ENCODE measurements at places on chromosomes 13 and 19.

- no peak for DNase-seq
Measured at GRCh38 chr19:8518536-8518935, 4.6 kb upstream of the ZNF414 start.

DNA sequence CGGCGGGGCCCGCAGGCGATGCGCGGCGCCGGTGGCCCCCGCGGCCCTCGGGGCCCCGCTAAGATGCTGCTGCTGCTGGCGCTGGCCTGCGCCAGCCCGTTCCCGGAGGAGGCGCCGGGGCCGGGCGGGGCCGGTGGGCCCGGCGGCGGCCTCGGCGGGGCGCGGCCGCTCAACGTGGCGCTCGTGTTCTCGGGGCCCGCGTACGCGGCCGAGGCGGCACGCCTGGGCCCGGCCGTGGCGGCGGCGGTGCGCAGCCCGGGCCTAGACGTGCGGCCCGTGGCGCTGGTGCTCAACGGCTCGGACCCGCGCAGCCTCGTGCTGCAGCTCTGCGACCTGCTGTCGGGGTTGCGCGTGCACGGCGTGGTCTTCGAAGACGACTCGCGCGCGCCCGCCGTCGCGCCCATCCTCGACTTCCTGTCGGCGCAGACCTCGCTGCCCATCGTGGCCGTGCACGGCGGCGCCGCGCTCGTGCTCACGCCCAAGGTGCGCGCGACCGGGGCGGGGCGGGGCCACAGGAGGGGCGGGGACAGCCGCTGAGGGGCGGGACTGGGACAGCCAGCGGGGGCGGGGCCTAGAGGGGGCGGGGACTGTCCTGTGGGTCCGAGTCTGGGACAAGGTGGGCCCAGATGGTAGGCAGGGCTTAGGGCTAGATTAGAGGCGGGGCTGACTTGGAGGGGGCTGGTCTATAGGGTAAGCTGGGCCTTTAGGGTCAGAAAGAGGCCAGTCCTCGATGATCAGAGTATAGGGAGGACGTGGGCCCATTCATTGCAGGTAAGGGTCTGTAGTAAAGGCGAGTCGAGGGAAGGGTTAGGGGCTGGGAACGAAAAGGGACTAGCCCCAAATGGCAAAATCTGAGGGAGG, 5.1 kb downstream of the GRIN2D start:
- no peak for DNase-seq

DNA sequence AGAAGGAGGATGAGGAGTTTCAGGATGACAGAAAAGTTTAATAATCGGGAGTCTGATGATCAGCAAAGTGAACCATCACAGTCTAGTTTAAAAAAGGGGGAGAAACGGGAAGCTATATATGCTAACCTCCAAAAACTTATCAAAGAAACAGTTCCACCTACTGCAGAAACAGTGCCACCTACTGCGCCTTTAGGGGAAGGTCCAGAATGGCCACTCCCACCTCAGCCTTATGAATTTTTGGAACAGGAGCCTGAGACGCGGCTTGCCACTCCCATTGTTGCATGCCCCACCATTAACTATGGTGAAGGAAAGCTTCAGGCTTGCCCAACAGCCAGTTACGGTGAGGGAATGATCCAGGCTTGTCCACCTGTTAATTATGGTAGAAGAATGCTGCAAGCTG, 929.0 kb downstream of the SLITRK6 start:
- DNase-seq = no peak

- no peak for DNase-seq
Measured at GRCh38 chr19:4878491-4878968, 11.1 kb upstream of the PLIN3 start.

GRCh38 chr13:38888309-38888708, 102.3 kb downstream of the STOML3 start:
- peak; percentile 14 for DNase-seq

- DNase-seq = no peak
Measured at GRCh38 chr13:107969546-107969945, 245.8 kb downstream of the LIG4 start.

GRCh38 chr13:90652036-90652435, 695.5 kb upstream of the MIR17HG start:
- no peak for DNase-seq

GRCh38 chr13:99421758-99422585, 79.3 kb upstream of the TM9SF2 start:
- no peak for DNase-seq

- no peak for DNase-seq
Measured at GRCh38 chr13:75173457-75174356, 308.3 kb downstream of the TBC1D4 start.

- DNase-seq = no peak
Measured at GRCh38 chr13:66405908-66406802, 824.0 kb downstream of the PCDH9 start.

DNA sequence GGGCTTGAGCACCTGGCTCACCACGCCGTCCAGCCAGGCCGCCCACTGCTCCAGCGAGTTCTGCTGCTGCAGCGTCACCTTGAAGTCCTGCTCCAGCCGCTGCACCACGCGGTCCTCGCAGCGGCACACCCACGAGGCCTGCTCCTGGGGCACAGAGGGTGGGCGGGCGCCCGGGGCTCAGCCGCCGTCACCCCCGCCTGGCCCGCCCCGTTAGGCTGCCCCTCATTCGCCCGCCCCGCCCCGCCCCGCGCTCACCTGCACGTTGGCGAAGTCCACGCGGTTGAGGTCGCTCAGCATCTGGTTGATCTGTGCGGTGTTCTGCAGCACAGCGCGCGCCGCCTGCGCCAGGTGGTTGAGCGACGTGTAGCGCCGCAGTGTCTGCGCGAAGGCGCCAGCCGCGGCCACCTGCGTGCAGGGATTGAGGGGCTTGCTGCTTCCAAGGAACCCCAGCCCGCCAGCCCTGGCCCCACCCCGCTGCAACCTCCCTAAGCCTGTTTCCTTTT, 11.3 kb downstream of the DCAF15 start:
- DNase-seq = no peak

GRCh38 chr13:49220856-49221589, 885 bp downstream of the MLNR start:
- no peak for DNase-seq

- no peak for DNase-seq
Measured at GRCh38 chr13:49638744-49639072, 10.4 kb downstream of the ARL11 start.

GRCh38 chr19:1291761-1292418, 6.2 kb downstream of the EFNA2 start:
- no peak for DNase-seq

GRCh38 chr13:107824635-107825034, 390.7 kb downstream of the LIG4 start:
- DNase-seq = no peak

DNA sequence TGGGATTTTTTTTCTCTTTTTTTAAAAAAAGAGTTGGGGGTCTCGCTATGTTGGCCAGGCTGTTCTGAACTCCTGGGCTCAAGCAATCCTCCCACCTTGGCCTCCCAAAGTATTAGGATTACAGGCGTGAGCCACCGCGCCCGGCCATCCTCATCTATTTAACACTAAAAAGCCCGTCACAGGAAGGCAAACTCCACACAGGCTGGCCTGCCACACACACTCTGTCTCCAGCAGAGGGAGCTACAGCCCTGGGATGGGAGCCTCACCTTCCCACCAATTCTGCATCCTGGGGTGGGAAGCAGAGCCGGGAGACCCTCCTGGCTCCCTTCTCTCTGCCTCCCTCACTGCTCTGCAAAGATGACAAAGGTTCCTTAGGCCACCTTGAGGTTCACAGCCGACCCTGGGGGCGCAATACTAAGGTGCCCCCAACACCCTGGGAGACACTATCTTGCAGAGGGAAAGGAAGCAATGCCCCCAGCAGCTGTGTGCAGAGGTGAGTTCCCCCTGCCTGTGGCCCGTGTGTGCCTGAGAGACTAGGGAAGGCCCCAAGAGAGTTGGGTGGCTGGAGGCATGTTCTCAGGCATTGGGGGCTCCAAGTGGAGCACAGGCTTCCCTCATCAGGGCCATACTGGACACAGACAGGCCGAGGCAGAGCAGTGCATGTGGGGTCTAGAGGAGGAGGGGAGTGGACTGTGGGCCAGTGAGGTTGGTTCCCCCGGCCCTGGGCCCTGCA, 27.4 kb upstream of the TIMM44 start:
- DNase-seq = no peak

GRCh38 chr13:46165485-46166223, 16.3 kb downstream of the LCP1 start:
- no peak for DNase-seq

- no peak for DNase-seq
Measured at GRCh38 chr13:63117710-63118109, 1702.1 kb upstream of the PCDH20 start.

GRCh38 chr13:47999973-48000372, 1.1 kb downstream of the SUCLA2 start:
- DNase-seq = no peak

- DNase-seq = no peak
Measured at GRCh38 chr19:54795758-54796157, 7.7 kb upstream of the KIR2DL4 start.

DNA sequence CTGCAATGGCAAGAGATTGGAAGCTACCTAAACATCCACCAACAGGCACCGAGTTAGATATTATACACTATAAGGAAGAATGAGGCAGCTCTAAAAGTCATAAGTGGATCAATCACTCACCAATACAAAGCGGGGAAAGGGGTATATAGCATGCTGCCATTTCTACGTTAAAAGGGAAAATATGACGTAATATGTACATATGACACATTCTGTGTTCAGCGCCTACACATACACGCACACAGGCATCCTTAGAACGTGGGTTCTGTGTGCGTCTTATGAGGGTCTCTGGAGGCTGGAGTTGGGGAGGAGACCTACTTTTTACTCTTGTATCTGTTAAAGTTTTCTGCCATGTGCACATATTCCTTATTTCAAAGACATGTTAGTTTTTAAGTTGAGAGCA, 5.9 kb downstream of the IL17D start:
- DNase-seq = no peak

DNA sequence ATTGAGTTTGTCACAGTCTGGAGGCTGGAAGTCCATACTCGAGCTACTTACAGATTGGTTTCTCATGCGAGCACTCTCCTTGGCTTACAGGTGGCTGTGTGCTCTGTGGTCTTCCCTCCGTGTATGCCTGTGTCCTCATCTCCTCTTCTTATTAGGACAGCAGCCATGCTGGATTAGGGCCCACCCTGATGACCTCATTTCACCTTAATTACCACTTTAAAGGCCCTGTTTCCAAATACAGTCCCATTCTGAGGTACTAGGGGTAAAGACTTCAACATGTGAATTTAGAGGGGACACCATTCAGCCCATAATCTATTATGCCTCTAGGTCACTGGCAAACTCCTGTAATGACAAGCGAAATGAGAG, 40.6 kb downstream of the SHISA2 start:
- DNase-seq = no peak

GRCh38 chr13:114249077-114249476, 14.4 kb downstream of the CDC16 start:
- no peak for DNase-seq

DNA sequence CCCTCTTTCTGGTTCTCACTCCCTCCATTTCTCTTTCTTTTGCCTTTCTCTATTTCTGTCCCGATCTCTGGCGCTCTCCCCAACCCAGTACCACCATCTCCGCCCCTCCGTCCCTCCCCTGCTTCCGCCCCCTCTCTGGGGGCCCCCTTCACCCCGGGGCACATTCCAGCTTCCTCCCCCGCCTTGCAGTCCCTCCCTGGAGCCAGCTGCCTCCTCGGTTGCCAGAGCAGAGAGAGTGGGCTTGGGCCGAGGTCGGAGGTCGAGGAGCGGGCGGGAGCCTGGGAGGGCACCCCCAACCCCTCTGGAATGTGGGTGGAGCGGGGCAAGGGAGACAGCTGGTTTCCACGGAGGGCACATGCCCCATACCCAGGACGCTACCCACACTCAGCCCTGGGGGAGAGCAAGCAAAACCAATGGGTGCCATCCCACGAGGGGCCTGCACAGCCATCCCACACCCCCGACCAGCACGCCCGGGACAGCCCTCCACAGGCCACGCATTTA, 6.5 kb upstream of the CIRBP start:
- DNase-seq = no peak

Data from HFF-Myc (cell line).